ENCODE measurements at places on chromosomes 1 and 21. TPM values are rescaled to one million over a fixed set of nuclear protein-coding genes. Genes with fewer than 3 reads are reported as not detected.

The SEMA4A gene
- 49.3 TPM for total RNA-seq

The POLR3GL gene
- 21.0 TPM for total RNA-seq

The FCRL5 gene
- 3.8 TPM for total RNA-seq

The ELF3 gene
- 1,345 TPM for total RNA-seq

The ITSN1 gene
- total RNA-seq: 52.5 TPM

The SLX9 gene
- 32.4 TPM for total RNA-seq

The ALDH9A1 gene
- total RNA-seq: 60.5 TPM

- DNase-seq: no peak
Observed at GRCh38 chr1:22685591-22686059, 25.0 kb upstream of the EPHB2 start.

DNA sequence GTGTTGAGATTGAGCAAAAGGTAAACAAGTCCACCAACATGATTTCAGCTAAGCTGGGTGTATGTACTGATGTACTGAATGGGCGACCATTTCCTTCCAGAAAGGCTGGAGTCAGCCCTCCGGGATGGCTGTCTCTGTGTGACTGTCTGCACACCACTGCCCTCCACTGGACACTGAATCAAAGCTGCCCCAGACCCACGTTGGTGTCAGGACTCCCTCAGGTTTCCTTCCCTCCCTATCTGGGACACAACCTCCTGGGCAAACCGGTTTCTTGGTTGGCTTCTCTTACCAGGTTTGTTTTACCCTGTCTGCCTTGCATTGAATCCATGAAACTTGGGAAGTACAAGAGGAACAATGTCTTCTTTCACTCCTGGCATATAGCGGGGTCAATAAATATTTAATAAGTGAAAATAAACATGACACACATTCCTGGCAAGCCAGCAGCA lies 5.3 kb upstream of the SRP9 start:
- peak; percentile 93 for DNase-seq

GRCh38 chr1:221469476-221469875 lies 272.4 kb downstream of the DUSP10 start:
- no peak for DNase-seq

GRCh38 chr1:60894130-60894529 lies 188.2 kb upstream of the NFIA start:
- no peak for DNase-seq

GRCh38 chr1:24709791-24710441 lies 35.3 kb upstream of the CLIC4 start:
- DNase-seq: no peak

- DNase-seq: no peak
Observed at GRCh38 chr1:214983126-214983869, 99.2 kb upstream of the KCNK2 start.

GRCh38 chr1:111441573-111442192 lies 7.4 kb downstream of the WDR77 start:
- DNase-seq: no peak

DNA sequence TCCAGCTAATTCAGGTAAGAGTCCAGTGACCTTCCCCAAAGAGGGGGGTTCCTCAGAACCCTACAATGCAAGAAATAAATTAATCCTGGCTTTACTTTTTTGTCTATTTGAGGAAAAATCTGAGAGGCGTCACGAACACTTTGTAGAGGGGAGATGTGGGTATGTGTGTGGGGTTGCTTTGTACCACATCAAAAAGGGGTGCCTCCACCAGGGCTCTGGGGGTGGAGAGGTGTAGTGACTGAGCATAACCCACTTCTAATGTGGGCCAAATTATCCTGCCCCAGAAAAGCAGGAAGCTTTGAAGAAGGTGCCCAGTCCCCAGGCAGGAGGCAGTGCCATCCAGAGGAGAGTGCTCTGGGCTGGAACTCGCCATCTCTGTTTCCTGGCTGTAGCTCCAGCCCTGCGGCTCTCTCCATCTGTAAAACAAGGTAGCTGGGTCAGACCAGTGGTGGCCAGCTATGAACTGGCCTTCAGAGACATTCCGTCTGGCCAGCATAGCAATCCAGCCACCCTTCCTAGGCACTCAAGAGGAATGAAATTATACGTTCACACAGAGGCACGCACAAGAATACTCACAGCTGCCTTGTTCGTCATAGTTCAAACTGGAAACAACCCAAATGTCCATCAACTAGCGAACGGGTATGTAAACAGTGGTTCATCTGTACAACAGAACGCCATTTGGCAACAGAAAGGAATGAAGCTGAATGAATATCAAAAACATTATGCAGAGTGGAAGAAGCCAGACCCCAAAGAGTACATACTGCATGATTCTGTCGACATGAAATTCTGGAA lies 45.4 kb upstream of the TNFRSF1B start:
- DNase-seq: no peak

- DNase-seq: no peak
Observed at GRCh38 chr1:180964595-180964994, 51.9 kb downstream of the KIAA1614 start.

DNA sequence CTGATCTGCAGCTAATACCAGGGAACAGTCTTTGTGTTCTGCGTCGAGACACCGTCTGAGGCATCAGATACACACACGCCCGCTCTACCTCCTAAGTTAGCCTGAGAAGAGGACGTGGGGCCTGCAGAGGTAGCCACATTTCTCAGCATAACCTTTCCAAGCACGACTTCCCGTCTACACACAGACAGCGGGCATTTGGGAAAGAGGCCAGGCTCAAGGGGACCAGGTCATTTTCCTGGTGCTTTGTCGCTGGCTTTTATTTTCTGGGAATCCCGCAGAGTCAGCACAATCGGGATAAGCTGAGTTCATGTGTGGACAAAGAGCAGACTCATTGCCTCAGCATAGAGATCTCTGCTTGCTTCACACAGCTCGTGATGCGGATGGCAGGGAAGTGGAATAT lies 72.5 kb upstream of the SMYD2 start:
- no peak for DNase-seq

- no peak for DNase-seq
Observed at GRCh38 chr21:33608559-33608958, 20.1 kb upstream of the DONSON start.

DNA sequence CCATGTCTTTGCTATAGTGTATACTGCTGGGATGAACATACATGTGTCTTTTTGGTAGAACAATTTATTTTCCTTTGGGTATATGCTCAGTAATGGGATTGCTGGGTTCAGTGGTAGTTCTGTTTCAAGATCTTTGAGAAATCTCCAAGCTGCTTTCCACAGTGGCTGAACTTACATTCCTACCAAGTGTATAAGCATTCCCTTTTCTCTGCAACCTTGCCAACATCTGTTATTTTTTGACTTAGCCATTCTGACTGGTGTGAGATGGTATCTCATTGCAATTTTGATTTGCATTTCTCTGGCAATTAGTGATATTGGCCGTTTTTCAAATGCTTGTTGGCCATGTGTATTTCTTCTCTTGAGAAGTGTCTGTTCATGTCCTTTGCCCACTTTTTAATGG lies 37.5 kb upstream of the ANGPTL1 start:
- DNase-seq: no peak

All from ureter (tissue), 1 donor.